ENCODE measurements at places on chromosomes 1 and 21. TPM values are rescaled to one million over a fixed set of nuclear protein-coding genes. Genes with fewer than 3 reads are reported as not detected.

The C1QC gene
- total RNA-seq, result 140 TPM

DNA sequence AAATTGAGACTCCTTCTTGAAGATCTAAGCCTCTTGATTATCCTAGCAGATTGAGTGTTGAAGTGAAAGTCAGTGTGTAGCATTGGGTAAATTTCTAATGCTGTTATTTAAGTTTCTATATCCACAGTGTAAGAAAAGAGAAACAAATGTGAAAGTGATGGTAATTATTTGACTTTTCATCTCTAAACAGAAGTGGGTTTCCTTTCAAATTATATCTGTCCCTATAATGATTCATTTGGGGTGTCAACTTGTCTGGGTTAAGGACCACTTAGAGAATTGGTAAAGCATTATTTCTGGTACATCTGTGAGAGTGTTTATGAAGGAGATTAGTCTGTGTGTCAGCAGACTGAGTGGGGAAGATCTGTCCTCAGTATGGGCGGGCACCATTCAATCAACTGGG, 133.0 kb upstream of the HMCN1 start:
- DNase-seq, result no peak

DNA sequence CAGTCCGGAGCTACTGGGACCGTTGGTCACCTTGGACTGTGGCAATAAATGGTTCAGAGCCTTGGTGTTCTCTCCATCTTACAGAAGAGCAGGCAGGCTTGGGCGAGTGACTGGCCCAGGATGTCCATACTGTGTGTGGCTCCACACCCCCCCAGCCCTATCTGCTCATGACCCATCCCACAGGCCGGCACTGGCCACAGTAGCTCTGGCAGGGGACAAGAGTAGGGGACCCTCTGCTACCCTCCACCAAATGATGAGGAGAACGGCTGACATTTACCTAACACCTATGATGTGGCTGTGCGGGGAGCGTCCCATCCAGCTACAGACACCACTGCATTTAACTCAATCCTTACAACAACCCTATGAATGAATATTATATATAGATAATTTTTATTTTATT, 13.3 kb downstream of the LDLRAD2 start:
- DNase-seq, result no peak

DNA sequence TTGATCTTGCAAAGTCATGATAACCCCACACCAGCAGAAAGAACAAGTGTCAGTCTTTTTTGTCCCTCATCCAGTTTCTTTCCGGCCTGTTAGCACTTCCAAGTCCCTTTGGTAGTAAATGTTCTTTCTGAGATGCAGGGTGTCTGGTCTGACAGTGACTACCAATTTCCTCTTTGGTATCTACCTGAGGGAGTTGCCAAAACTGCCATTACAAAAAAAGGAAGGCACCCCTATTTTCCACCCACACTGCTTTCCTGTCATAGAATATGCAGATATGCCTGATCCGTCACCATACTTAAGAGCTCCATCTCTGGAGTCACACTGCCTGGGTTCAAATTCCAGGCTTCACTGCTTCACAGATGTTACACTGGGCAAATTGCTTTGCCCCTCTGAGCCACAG, 72.4 kb downstream of the ZNF281 start:
- no peak for DNase-seq

All from Right ventricle myocardium inferior (tissue), 1 donor.